HuH-7 (cell line): ENCODE measurements at places on chromosomes 12 and 14.

DNA sequence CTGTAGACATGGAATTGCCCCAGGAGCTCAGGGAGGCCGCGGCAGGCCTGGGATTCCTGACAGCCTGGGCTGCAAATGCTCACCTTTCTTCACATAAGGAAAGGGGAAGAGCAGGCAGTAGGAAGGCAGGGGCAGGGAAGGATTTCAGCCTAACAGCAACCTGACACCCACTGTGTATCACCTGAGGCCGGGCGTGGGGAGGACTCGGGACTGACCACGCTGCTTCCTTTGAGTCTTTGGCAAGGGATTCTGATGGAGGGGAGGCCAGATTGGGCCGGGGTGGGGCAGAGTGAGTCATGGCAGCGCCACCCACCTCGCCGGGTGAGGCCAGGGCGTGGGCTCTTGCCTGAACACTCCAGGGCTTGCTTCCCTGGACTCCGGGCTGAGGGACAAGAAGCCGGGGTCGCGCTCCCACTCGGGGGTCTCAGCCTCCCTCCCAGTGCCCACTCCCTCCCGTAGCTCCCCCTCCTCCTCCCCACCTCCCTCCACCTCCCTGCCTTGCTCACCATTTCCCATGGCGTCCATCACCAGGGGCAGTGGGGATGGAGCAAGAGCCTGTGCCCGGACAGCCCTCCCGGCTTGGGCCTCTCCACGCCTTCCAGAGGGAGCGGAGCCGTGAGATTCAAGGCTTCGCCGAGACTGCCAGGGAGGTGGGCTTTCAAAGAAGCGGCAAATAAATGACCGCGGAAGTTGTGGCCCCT is 247.9 kb upstream of the RTL1 start:
- no peak for DNase-seq

DNA sequence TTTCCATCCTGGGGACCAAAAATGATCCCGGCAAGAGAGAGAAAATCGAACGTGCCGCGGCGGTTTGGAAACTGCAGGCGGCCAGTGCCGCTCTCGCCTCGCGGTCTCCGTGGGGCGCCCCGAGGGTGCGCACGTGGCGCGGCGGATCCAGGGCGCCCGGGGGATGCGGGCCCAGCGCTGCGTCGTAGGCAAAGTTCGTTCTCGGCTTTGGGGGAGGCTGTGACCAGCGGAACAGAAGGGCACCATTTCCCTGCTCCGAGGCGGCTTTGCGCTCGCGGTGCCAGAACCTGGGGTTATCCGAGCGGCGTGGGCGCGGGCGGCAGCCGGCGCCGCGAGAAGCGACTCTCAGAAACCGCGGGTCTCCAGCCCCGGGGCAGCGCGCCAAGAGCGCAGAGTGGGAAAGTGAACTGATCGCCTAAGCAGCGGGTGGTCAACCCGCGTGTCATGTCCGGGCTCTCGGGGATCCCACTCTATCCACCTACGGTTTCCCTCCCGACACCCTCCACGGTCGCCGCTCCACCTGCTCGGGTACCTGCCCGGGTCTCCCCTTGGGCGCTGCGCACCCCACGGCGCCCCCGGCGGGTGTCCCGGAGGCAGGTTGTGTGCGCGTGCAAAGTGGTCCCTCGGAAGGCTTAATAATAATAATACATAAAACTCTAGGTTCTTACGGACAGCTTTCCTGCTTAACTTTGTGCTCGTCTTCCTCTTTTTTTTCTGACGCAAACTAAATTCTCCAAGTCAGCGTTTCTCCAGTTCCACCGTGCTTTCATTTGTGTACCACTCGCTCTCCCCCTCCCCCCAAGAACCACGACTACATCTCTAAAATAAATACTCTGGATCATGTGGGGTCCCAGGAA is 1.2 kb downstream of the ESRRB start:
- no peak for DNase-seq

DNA sequence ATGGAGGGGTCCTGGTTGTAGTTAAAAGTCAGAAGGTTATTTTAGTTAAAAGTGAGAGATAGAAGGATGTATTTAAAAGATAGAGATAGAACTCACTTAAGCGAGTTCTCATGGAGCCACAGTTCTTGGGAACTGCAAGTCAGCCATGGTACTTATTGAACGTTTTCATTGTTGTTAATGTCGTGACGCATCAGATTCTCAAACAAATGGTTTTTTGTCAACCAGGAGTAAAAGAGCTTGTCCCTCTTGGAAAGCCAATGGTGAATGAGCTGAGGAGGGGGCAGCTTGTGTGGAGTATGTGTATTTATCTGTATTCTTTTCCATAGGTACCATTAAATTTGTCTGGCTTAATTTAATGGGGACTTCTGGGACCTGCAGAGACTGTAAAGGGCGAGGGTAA is 68.6 kb downstream of the FIGNL2 start:
- DNase-seq = no peak

DNA sequence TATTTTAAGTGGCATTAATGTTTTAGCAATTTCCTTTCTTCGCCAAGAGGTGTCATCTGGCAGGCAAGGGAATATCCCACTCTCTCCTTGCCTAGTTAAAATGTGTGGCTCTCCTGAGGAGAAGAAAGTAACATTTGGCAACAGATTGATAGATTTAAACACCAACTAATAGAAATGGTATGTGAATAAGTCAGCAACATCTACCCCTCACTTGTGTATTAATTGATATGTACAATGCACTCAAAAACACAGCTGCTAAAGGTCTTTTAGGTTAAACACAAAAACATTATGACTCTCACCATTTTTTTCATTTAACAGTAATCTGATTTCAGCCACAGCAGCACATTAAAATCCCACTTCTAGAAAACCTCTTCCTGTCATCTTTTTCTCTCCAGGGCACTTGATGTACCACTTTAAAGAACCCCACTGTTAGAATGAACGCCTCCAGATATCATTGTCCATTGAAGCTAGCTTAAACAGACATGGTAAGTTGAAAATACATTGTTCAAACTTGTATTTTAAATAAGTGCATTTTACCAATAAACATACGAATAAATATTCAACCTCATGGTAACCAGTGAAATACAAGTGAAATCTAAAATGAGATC is 151.7 kb downstream of the RPAP3 start:
- DNase-seq = no peak

GRCh38 chr12:12723681-12724420 is 6.7 kb downstream of the CDKN1B start:
- DNase-seq = no peak

- DNase-seq = no peak
These were observed 96.9 kb upstream of the TMPO start for GRCh38 chr12:98418357-98419075.

DNA sequence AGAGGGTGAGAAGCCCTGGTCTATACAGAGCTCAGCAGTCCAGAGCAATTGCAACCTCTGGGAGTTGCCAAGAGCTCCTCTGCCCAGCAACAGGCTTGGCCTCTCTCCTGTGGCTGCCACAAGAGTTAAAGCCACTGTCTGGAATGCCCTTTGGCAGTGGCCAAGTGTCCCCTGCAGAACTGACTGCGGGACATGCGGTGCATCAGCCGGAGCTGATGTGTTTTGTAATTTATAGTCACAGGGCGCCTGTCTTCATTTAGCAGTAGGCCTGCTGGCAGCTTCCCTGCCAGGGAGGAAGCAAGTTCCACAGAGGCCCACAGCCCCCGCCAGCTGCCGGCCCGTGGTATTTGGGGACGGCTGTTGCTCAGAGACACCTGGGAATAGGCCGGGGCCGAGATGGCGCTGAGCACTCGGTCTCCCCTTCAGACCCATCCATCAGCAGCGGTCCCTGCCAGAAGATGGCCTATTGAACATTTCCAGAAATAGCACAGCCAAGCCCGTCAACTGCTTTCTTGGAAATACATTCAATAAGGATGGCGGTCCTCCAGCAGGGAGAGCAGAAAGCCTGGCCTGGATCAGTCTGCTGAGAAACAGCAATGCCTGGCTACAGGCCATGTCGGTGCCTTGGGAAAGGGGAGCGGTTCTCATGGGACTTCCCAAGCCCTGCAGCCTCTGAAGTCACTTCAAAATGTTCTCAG is 217.4 kb downstream of the CRADD start:
- no peak for DNase-seq

DNA sequence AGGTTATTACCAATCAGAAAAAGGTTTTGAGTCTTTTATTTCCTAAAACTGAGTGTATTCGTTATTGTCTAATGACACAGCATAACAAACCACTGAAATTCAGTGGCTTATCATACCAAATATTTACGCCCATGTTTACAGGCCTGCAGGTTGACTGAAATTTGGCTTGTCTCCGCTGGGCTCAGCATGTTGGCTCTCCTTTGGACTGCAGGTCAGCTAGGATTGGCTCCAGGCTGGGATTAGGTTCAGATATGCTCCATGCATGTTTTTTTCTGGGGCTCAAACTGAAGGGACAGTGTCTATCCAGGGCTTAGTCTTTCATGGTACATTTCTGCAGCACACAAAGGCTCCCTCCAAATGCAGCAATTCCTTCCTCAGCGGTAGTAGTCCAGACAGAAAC is 569.9 kb downstream of the DIO2 start:
- no peak for DNase-seq

GRCh38 chr12:49541140-49541861 is 2.5 kb downstream of the KCNH3 start:
- no peak for DNase-seq

DNA sequence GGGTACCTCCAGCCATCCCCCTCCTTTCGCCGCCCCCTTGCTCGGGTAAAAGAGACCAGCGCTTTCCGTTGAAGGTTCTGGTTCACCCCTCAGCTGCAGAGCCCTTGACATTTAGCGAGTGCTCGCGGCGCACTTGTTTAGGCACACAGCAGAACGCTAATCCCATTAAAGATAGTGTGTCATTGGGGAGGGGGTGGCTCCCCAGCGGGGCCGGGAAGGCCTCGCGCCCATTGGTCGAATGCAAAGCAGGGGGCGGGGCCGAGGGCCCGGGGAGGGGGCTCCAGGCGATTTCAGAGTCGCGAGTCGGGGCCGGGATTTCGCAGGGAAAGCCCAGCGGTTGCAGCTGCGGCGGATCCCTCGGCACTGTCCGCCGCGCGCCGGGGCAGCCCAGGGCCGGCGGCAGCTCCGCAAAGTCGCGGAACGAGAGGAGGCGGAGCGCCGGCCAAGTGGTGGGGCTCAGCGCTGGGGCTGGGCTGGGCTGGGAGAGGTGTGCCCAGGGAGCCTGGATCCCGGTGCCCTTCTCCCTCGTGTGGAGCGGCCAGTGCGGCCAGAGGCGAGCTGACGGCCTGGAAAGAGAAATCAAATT is 122.9 kb downstream of the TSPAN9 start:
- no peak for DNase-seq

DNA sequence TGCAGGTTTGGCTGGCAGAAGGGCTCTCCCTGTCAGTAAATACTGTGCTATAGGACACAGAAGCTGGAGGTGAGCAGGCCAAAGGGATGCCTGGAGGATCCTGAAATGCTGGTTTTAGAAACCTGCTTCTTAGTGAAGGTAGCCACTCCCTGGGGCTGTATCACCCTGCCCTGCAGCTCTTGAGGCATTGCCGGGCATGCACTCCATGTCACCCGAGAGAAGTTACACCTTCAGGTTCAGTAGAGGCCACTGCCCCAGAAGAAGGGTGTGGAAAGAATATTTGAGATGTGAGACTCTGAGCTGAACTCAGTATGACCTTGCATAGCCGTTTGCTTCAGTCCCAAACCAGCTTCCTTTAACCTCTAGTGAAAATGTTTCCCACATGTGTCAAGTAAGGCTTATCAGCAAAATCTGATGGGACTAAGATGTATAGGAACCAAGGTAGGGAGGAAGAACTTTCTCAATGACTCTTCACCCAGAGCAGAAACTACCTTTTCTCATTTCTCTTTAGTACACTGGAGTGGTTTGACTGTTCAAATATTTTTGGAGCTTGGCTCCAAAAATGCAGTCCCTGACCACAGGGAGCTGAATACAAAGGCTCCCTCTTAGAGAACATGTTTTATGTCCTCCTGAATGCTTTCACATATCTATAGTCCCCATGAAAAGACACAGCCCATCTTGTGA is 164.5 kb upstream of the DYRK2 start:
- no peak for DNase-seq

- DNase-seq = no peak
These were observed 155.3 kb upstream of the FSCB start for GRCh38 chr14:44662250-44662891.

DNA sequence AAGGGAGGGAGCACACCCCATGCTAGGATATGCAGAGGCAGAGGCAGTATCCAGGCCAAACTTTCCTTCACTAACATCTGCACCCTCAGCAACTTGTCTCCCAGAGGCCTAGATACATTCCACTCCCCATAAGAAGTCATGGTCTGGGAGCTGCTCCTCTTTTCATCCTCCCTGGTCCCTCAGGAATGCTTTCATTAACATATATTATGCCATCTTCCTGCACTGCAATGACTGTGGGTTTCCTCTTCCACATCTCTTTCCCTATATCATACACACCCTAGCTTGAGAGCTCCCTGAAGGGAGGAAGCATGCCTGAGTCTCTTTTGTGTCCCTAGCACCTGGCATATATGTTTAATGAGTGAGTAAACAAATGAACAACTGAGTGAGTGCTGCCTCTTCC is 8.6 kb downstream of the DDN start:
- DNase-seq = no peak

- DNase-seq = no peak
These were observed 16.7 kb downstream of the AK7 start for GRCh38 chr14:96408608-96409007.

DNA sequence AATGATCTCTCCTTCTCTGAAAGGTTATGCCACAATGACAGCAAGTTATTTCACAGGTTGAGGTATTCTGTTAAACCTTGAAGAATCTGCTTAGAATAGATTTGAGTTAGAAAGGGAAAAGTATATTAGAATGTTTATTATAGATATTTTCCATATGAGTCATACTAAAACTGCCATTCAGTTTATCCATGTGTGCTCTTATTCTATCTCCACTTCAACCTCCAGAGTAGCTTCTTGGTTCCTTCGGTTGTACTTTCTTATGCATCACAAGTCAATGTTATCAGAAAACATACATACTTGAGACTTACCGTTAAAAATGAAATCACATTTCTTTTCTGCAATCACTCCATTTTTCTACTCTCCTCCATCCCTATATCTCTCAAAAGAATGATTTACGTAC is 197.7 kb downstream of the BCAT1 start:
- DNase-seq = no peak

- DNase-seq = no peak
These were observed 370.4 kb downstream of the NPAS3 start for GRCh38 chr14:33309106-33309505.

DNA sequence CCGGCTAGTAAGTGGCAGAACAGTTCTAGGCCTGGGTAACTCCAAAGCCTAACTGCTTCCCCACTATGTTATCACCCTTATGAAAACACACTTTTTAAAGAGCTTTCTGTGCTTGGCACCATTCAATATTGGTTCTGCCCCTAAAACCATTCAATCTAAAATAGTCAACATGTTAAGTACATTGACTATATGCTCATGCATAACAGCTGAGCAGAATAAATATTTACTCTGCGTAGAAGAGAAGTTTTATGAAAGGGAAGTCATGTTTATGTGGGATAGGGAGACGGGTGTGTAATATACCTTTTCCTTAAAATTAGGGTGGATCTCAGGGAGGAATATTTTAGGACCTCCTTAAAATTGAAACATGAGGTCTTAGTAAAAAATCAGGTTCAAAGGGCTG is 80.5 kb downstream of the SAMD4A start:
- no peak for DNase-seq

- DNase-seq = no peak
These were observed 141.0 kb upstream of the LMNTD1 start for GRCh38 chr12:25694072-25694471.
